ENCODE measurements at places on chromosomes 7 and 10.

DNA sequence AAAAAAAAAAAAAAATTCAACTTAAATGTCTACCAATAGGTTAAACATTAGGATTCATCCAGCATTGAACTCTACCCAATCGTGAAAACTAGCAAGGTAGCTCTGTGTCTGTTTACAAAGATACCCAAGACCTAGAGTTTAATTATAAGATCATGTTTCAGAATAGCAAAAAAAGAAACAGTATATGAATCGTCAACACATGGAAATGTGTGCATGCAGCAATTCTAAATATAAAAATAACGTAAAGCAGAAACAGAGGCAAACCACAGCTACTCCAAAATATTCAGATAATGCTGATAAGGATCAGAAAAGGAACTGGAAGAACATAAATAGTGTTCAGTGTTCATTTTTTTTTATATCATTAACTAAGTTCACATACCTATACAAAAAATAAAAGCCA is 68.7 kb downstream of the AFAP1L2 start:
- no peak for DNase-seq

GRCh38 chr7:2522780-2523433 is 3.3 kb downstream of the LFNG start:
- DNase-seq: peak; percentile 94

- no peak for DNase-seq
Measured at GRCh38 chr7:111681242-111681641, 119.0 kb upstream of the IMMP2L start.

- DNase-seq: no peak
Measured at GRCh38 chr7:87413029-87413428, 62.5 kb downstream of the ABCB4 start.

- no peak for DNase-seq
Measured at GRCh38 chr7:121503039-121503438, 106.9 kb upstream of the FAM3C start.

- DNase-seq: peak; percentile 77
Measured at GRCh38 chr10:6409971-6410643, 170.0 kb downstream of the PRKCQ start.

GRCh38 chr10:95388109-95388471 is 97.3 kb upstream of the PDLIM1 start:
- DNase-seq: no peak

- DNase-seq: peak; percentile 37
Measured at GRCh38 chr10:124300224-124300623, 118.5 kb downstream of the OAT start.

DNA sequence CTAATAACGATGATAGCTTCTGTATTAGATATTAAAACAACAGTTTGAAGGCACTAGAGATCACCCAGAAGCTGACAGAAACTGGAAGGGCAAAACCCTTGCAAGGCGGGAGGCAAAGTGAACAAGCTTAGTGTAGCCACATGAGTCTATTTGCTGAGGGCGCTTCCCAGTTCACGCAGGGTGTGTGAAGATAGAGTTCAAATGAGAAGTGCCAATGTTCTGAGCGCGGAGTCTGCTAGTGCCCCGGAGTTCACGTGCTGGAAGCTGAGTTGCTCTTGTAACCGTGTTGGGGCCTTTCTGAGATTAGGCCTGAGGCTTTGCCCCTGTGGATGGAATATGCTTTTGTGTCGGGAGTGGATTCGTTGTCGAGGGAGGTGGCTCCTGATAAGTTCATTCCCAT is 16.6 kb upstream of the GTPBP4 start:
- no peak for DNase-seq

DNA sequence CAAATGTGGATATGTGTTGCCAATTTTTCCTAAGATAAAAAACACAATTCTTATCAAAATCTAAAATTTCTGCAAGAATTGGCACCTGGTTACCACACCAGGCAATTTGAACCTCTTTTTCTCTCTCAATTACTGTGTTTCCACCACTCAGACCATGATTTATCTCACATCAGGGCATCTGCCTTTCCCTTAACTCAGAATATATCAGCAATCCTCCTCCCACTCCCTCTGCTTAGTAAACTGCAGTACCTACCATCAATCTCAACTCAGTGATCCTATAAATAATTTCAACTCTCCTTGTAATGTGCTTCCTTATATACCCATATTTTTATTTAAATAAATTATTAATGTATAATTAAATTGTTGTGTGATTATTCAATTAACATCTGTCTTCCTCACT is 212.3 kb upstream of the PCDH15 start:
- DNase-seq: no peak

DNA sequence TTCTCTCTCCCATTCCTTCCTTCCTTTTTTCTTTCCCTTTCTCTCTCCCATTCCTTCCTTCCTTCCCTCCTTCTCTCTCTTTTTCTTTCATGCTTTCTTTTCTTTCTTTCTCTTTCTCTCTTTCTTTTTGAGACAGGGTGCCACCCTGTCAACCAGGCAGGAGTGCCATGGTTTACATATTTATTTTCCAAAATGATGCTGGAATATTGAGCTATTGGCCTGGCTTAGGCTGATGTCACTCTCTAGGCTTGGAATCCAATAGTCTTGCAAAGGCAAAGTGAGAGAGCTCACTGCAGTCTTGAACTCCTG is 159.1 kb downstream of the BAMBI start:
- peak; percentile 4 for DNase-seq

GRCh38 chr7:151692721-151693120 is 173.0 kb upstream of the RHEB start:
- DNase-seq: no peak

GRCh38 chr10:119401671-119402395 is 140.7 kb downstream of the RGS10 start:
- peak; percentile 89 for DNase-seq

GRCh38 chr10:37952043-37952755 is 24.2 kb downstream of the ZNF25 start:
- no peak for DNase-seq

All from islet precursor cell (in vitro differentiated cells).